ENCODE measurements at places on chromosomes 16 and 17.

GRCh38 chr16:88382491-88383400 is at the start of gene ZNF469:
ZNF469 (plus strand) TSS chr16:88382959; CDS start chr16:88427471, 44,512 bp downstream.
- DNase-seq: no peak

DNA sequence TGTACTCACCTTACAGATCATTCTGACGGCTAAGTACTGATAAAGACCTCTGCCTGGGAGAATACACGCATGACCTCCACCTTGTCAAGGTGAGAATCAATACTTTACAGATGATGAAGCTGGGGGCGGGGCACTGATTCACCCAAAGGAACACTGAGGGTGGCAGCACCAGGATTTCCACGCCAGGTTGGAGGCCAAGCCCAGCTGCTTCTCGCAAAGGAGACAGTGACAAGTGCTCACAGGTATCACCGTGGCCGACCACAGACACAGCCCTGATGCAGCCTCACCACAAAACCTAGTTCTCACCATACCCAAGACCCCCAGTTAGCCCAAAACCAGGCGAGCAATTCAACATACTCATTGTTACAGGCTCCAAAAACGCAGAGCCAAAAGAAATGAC is 434.2 kb downstream of the SOX9 start:
- no peak for DNase-seq

GRCh38 chr17:51341457-51341856 is 81.1 kb downstream of the UTP18 start:
- no peak for DNase-seq

GRCh38 chr16:57708168-57708567 is 13.6 kb downstream of the DRC7 start:
- DNase-seq: no peak

DNA sequence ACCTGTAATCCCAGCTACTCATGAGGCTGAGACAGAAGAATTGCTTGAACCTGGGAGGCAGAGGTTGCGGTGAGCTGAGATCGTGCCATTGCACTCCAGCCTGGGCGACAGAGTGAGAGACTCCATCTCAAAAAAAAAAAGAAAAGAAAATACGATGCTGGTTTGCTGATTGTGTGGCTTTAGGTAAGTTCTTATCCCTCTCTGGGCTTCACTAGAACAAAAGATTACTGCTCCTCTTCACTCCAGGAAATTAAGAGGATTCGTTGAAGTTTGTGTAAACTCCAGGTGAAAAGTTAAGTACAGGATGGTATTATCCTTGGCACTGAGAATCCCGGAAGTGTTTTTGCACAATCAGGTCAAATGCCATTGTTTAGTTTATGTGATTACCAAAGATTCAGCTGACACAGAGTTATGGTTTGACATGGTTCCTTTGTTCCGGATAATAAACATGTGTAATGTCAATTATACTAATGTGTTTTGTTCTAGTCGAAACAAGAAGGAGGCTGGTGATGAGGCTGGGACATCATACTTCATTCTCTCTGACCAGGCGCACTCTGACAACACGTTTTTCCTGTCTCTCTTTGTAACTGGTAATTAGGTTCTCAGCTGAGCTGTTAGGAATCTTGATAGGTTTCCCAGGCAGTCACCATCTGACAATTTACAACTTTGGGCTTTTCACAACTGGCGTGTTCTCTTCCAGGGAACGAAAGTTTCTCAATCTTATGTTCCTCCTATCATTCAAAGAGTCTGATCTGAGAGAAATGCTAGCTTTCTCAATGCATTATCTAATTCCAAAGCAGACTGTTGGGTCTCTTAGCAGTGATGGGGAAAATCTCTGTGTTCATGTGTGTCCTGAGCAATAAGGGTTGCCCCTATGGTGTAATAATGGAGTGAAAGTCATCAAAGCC is 10.8 kb upstream of the TAOK1 start:
- DNase-seq: no peak

Data from NCI-H1694 (cell line).